ENCODE measurements at places on chromosomes 12 and 14.

DNA sequence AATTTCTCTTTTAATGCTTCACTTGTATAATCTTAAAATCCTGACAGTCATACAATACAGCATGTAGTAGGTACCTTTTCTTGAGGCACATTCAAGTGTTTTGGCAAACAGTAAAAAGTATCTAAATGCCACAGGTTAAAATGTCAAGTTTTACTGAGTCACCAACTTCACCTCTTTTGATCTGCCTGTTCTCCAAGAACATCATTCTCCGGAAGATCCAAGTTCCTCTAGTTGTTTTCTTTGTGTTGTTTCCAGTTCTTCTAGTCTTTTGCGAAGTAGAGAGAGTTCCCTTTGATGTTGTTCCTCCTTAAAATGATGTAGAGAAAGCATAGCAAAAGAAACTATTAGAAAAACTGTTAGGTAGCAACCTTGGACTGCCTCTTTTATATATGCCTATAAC, 151.1 kb downstream of the CEP83 start:
- no peak for DNase-seq

DNA sequence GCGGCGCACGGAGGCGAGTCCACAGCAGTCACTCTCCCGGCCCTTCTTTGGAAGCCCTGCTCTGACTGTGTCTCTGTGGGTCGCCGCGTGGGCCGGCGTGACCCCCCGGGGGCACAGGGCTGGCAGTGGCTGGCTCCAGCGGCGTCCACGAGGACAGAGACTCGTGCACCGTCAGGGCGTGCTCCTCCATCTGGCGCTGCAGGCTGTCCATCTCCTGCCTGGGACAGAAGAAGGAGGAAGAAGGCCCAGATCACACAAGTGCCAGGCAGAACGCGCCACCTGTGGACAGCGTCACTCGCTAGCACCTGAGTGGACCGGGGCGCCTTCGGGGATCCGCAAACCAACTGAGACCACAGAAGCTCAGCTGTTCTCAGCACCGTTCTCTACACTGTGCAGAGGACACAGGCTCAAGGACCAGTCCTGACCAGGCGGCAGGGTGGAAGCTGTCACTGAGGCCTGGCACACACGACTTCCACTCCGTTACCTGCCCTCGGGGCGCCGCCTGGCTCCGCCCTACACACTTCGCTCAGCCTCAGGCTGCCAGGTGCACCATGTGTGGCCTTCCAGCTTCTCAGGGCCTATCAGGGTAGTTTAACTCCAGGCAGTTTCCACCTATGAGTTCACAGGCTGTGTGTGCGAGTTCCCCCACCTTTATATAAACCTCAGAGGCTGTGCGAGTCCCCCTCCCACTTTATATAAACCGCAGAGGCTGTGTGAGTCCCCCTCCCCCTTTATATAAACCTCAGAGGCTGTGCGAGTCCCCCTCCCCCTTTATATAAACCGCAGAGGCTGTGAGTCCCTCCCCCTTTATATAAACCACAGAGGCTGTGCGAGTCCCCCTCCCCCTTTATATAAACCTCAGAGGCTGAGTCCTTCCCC, 11.7 kb upstream of the ANKLE2 start:
- no peak for DNase-seq

GRCh38 chr12:124921200-124922031, 7.0 kb upstream of the UBC start:
- DNase-seq: no peak

DNA sequence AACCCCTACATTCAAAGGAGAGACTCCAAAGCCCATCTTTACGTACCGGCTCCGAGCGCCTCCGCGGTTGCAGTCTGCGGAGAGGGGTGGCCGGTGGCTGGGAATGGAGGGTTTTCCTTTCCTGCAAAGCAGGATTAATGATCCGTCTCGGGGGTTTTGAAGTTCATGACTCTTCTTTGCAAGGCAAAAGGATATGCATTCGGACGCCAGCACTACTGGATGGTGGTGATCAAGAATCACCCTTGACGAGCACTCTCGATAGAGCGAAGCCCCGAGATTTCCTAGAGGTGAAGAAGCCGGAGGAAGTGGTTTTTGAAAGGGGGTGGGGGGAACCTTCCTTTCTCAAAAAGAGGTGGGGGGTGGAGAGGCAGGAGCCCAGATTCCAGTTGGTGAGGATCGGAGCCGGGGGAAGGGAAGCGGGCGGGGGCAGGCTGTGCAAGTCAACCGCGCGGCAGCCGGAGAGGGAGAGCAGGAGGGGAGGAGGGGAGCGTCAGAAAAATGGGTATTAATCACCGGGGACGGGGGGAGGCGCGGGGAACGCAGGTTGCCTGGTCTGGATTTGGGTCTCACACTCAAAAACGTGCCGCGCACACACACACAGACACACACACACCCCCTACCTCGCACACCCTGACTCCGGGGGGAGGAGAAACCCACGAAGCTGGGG, at the start of gene GRIN2B:
TSS of gene GRIN2B (minus strand) at position 307 of the 667 bp plus-strand sequence. CDS start 115,394 bp downstream, outside the sequence.
- DNase-seq: no peak

- no peak for DNase-seq
Measured at GRCh38 chr12:118357257-118358007, 15.3 kb downstream of the TAOK3 start.

DNA sequence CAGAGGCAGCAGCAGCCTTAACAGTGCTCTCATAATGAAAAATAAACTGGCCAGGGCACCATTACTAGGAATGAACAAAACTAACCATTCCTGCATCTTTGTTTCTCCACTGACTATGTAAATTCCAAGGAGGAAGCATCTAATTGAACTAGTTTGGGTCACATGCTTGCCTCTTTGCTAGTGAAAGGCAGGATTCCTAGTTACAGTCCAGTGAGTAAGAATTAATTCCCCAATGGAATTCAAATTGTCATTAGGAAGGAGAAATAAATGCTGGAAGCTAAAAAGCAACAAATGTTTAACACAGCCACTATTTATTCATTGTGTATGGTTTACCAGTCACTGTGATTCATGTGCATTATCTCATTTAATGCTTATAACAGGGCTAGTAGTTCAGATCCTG, 316.0 kb downstream of the CCDC91 start:
- DNase-seq: no peak

GRCh38 chr14:89826596-89826995, 127.9 kb downstream of the EFCAB11 start:
- no peak for DNase-seq

DNA sequence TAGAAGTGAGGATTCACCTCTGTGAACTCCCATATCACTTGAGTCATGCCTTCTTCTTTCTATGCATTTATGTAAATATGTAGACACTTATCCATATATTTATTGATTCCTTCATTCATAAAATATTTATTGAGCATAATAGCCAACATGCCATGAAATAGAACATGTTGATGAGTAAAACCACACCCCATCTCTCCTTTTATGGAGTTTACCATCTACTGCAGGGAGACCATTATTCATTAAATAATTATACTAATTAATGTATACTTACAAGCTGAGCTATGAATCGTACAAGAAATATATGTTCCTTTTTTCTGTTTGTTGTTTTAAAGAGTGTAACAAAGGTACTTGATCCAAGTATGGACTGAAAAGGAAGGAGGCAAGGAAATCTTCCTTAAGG, 17.4 kb upstream of the IGF1 start:
- DNase-seq: no peak

GRCh38 chr14:48622980-48623379, 947.6 kb upstream of the MDGA2 start:
- DNase-seq: no peak

GRCh38 chr12:21472197-21472823, 29.1 kb downstream of the RECQL start:
- no peak for DNase-seq

DNA sequence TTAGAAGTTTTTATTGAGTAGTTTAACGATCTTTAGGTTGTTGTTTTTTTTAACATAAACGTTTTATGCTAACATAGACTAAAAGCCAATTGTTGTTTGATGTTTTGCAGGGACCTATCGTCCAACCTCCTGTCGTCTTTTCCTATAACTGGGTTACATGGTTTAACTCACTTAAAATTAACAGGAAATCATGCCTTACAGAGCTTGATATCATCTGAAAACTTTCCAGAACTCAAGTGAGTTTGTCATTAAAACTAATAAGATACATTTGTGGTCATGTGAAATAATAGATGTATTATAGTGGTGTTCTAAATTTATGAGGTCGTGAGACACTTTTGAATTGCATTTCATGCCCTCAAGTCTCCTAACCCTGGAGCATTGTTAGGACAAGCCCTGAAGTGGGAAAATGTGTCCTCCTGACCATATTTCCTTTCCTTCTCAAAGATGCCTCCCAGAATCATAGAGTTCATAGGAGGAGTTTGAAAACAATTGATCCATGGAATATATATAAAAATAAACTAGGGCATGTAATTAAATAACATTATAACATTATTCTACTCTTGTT, 84.9 kb downstream of the ZFC3H1 start:
- no peak for DNase-seq

DNA sequence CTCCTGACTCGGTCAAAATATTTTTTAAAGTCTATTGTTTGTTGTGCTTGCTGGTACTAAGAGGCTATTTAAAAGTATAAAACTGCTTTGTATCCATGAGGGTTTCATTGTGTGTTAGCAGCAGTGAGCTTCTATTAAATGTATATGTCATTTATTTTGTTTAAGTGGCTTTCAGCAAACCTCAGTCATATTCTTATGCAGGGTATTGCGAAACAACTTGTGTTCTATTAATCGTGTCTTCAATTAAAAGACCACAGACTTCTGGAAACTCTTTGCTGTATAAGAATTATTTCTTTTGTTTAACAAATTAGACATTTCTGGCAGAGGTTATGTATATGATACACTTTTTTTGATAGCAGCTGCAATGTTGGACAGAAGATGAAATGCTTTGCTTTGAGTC, 6.5 kb downstream of the IAPP start:
- DNase-seq: no peak
